ENCODE measurements at places on chromosomes 7 and 10.

DNA sequence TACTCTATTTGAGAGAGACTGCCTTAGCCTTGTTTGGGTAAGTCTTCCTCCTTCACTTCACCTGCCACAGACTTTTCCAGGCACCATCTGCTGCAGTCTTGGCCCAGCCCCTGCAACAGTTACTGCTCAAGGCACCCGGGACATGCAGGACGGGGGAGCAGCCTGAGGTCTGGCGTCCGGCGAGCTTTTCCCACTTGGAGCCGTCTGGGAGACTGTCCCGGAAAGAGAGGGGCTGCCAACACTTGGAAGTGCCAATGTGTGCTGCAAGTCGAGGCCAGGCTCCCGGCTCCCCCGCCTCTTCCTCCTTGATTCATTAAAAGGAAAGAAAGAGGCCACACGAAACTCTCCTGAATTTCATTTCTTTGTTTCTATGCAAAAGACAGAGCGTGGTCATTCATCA lies 13.7 kb downstream of the HTRA1 start:
- no peak for DNase-seq

DNA sequence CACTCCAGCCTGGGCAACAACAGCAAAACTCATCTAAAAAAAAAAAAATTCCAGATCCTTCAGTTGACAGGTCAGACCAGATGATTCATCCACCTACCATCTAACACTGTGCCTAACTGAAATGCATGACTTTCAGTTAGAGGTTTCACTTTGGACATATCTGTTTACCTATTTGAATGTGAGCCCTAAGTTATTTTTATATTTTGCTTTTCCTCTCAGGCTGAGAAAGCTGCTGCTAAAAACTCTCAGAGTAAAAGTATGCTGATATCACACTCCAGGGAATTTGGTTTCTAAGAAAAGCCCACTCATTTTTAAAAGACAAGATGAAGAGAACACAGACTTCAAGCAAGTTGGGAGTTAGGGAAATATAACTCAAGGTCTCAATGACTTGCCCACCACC lies 126.0 kb downstream of the SGMS1 start:
- DNase-seq: no peak

- no peak for DNase-seq
These were observed 75.3 kb upstream of the AGBL3 start for GRCh38 chr7:134910968-134911367.

GRCh38 chr10:62050893-62051433 lies 149.5 kb downstream of the ARID5B start:
- DNase-seq: peak; percentile 66

- DNase-seq: no peak
These were observed 138.7 kb downstream of the ZNF365 start for GRCh38 chr10:62512732-62513475.

DNA sequence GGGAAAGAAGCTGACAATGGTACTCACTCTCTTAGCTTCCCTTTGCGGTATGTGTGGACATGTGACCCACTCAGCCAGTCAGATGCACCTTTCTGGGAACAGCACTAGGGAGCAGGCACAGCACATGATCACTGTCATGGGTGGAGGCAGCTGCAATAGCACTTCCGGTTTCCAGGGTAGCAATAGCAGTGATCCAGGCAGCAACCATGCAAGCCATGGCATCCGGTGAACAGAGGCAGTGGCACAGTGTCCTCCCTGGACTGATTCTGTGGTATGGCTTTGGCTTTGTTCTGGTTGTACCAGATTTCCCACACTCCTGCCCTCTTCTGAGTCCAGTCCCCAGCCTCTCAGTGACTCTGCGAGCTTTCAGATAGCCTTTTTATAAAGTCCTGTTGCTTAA lies 86.8 kb upstream of the NAMPT start:
- no peak for DNase-seq

DNA sequence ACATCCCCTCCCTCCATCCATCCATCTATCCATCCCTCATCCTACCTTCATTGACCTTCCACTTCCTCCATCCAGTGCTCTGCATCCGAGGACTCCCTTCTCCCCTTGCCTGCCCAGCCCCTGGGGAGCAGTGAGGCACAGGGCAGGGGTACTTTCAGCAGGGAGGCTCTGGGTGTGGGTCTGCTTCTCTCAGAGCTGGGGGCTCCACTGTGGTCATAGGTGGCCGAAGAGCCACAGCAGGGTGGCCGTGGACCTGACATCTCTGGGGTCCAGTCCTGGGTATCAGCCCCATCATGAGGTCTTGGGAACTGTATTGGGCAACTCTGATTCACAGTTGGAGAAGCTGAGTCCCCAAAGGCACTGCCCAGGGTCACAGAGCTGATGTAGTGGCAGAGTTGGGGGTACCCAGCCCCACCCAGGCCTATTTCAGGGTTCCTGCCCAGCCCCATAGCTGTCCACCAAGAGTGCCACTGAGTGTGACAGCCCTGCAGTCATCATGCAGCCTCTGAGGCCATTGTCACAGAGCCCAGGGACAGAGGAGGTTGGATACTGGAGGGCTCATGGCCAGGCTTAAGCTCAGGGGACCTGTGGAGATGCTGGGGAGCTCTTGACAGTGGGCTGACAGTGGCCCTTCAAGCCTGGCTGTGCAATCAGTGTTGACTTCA lies 35.3 kb upstream of the DPYSL4 start:
- DNase-seq: no peak

GRCh38 chr10:56449770-56450169 lies 88.7 kb upstream of the ZWINT start:
- no peak for DNase-seq

- DNase-seq: no peak
These were observed 132.4 kb downstream of the CDK14 start for GRCh38 chr7:90728568-90728967.

DNA sequence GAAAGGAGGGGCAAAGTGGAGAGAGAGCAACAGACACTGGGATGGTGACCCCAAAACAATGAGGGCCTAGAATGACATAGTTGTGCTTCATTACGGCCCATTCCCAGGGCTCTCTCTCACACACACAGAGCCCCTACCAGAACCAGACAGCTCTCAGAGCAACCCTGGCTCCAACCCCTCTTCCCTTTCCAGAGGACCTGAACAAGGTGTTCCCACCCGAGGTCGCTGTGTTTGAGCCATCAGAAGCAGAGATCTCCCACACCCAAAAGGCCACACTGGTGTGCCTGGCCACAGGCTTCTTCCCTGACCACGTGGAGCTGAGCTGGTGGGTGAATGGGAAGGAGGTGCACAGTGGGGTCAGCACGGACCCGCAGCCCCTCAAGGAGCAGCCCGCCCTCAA lies 20.7 kb downstream of the PRSS2 start:
- DNase-seq: no peak

- no peak for DNase-seq
These were observed 61.9 kb downstream of the TES start for GRCh38 chr7:116271963-116272886.

GRCh38 chr7:6271060-6271658 lies 1.3 kb downstream of the CYTH3 start:
- DNase-seq: peak; percentile 27

DNA sequence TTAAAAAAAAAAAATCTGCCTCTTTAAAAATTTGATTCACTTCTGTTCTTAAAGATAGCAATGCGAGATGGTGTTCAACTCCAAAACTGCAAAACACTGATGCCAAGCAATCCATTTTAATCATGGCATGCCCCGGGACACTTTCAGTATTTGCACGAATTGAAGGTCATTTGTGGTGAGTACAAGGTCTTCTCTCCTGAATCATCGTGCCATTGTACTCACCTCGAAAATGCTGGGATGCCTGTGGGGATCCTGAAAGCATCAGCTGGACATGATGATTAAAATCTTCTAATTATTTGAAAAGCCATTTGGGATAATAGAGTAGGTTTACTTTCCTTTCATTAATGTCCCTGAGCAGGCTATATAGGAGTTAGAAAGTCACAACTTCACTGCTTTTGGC lies 125.1 kb upstream of the NRP1 start:
- DNase-seq: no peak

DNA sequence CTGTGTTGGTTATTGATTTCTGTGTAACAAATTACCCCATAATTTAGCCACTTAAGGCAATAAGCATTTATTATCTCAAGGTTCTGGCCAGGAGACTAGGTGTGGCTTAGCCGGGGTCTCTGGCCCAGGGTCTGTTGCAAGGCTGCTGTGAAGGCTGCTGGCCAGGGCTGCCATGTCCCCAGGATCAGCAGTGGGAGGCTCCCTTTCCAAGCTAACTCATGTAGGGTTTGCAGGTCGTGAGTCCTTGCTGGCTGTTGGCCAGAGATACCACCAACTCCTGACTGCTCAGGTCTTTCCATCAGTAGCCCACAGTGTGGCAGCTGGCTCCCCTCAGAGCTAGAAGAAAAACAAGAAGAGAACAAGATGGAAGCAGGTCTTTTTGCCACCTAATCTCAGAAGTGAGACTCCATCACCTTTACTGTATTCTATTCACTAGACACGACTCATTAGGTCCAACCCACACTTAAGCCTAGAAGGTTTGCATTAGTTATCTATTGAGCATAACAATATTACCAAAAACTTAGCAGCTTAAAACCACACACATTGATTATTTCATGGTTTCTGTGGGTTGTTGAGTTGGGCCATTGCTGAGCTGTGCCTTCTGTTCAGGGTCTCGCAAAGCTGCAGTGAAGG lies 185.6 kb downstream of the PFKFB3 start:
- no peak for DNase-seq

DNA sequence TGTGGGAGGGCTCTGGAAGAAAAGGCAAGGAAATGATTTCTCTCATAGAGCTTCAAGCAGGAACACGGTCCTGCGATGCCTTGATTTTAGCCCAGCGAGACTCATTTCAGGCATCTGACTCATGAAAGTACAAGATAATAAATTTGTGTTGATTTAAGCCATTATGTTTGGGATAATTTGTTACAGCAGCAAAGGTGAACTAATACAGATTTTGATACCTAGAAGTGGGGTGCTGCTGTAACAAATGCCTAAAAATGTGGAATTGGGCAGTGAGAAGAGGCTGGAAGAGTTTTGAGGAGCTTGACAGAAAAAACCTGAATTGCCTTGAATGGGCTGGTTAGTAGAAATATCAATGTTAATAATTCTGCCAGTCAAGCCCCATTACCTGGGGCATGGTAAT lies 44.1 kb upstream of the NRF1 start:
- DNase-seq: no peak

All from T-helper 17 cell (primary cell).